ENCODE measurements at places on chromosomes 7 and 10.
A peak's percentile ranks its signal among the peaks of the same experiment; 100 is the strongest.

GRCh38 chr7:41046221-41046761 is 656.6 kb downstream of the INHBA start:
- no peak for DNase-seq

- DNase-seq = no peak
Measured at GRCh38 chr7:16923019-16923418, 41.2 kb upstream of the AGR3 start.

GRCh38 chr7:135274495-135275268 is 41.0 kb downstream of the STRA8 start:
- peak; percentile 93 for DNase-seq

GRCh38 chr7:155674556-155674955 is 30.1 kb downstream of the RBM33 start:
- DNase-seq = no peak

- no peak for DNase-seq
Measured at GRCh38 chr7:79180533-79180932, 272.9 kb downstream of the MAGI2 start.
